SK-N-MC (cell line): ENCODE measurements at places on chromosomes 3 and 15.

DNA sequence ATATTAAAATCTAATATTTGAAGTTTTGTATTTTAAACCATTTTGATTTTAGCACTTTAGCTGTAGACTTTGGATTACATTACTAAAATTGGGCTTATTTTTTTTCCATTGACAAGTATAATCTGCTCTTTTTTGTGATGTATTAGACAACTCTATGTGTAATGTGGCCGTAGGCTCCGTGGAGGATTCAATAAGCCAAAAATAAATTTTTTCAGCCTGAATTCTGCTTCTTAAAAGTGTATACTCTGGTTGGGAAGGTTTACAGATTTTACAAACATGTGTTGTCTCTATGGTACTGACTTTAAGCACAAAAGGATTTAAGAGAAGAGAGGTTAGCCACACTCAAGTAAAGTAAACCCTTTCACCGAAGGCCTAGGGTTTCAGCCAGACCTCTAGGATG lies 110.8 kb downstream of the PLCL2 start:
- no peak for DNase-seq

DNA sequence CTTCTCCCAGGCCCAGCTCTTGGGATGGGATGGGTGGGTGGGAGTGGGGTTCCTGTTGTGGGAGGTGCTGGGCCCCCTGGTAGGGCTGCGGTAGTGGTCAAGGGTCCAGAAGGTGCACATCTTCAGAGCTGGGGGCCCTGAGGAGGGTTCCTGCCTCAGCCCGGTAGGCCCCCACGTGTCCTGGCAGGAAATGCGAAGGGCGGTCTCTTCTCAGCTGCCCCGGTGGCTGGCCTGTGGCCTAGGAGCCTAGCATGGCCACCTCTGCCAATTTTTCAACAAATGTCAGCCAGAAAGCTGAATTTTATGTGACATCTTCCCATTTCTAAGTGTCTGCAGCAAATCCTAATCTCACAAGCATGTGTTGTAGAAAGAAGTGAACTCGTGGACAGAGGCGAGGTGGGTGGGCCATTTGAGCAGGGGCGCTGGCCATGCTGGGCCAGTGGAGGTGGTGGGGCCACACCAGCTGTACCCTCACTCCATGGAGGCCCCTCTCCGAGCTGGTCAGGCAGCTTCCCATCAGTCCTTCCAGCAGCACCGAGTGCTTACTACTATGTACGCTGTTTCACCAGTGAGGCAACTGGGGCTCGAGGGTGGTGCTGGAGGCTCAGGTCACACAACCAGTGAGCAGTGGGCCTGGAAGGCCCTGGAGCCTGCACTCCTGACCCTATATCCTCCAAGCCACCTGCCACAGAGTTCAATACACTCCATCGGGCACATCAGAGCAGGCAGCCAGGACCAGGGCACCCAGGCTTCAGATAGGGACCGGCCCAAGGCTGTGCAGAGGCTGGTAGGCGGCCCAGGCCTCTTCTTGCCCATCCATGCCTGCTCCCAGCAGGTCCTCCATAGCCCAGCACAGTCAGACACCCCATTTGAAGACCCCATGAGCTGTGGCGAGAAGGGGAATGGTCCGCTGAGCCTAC lies 23.2 kb downstream of the FBLN2 start:
- no peak for DNase-seq

DNA sequence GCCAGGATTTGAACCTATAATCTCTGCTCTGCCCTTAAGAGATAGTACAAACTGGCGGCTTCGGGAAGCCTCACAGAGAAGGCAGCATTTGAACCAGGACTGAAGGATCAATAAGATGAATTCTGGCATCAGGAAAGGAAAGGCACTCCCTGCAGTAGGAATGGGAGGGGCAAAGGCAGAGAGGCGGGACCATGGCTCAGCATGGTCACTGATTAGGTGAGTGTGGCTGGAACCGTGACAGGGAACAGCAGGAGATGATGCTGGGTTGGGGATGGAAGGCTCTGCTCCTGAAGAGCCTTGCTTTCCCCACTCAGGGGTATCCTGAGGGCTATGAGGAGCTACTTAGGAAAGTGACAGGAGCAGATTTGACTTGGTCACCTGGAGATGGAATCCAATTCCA lies 158.5 kb downstream of the FEZF2 start:
- DNase-seq = no peak

DNA sequence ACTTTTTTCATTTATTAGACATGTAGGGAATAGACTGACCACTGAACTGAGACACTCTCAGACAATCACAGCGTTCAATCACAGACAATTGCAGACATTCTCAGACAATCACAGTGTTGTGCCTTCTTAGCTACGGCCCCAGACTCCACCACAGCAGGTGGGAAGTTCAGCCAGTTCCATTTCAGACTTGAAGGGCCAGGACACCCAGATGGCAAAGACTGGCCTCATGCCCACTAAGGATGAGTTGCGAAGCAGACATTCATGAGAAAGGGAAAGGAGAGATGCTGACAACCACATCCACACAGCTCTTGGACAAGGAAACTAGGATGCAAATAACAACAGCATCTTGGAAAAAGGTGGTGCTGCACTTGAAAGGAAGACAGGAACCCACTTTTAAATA lies 21.9 kb upstream of the ALDH1L1 start:
- DNase-seq = no peak

DNA sequence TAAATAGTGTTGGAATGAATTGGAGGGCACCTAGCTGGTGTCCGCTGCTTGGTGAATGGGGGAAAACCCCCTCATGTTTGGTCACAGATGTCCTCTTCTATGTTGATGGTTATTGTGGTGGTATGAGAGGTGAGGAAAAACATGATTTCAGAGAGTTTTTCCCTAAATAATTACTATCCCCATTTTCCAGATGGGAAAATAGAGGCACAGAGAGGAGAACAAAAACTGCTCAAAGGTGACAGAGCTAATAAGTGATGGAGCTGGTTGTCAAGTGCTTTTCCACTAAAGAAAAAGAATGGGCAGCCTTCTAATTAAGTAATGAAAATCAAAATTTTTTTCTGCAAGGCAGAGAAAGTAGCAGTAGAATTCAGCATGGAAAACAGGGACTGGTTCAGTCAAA lies 30.2 kb upstream of the CFAP161 start:
- DNase-seq = no peak

DNA sequence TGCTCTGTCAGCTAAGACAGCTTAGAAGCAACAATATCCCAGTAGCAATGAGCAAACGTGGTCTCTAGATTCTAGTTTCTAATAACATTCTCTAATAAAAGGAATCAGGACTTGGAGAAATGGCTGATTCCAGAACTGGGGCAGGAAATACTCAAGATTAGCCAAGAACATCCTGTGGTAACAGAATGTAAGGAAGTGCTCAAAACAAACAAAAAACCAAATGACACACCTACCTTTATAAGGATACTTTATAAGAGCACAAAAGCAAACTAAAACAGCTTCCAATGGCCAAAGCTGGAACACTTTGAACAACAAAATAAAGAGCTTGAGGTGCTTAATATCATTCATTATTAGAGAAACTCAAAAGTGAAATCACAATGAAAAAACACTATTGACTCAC lies 33.1 kb upstream of the EIF5A2 start:
- no peak for DNase-seq

DNA sequence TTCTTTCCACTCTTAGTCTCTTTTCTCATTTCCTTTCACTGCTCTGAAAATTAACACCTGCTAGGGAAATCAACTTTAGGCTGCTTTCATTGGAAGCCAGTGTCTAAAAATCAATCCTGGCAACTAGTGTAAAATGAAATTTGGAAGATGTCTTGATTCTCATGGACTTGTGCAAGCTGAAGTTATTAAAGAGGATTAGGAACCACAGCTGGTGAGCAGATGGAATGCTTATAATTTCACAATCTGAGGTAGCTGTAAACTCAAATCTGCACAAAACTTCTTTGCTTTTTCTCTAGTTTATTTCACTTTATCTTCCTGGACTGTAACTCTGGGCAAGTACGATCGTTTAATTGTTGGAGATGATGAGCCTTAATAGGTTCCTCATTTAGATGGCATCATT lies 175.6 kb downstream of the GHSR start:
- DNase-seq = peak; percentile 34

GRCh38 chr3:121481106-121481880 lies 64.5 kb downstream of the POLQ start:
- no peak for DNase-seq

DNA sequence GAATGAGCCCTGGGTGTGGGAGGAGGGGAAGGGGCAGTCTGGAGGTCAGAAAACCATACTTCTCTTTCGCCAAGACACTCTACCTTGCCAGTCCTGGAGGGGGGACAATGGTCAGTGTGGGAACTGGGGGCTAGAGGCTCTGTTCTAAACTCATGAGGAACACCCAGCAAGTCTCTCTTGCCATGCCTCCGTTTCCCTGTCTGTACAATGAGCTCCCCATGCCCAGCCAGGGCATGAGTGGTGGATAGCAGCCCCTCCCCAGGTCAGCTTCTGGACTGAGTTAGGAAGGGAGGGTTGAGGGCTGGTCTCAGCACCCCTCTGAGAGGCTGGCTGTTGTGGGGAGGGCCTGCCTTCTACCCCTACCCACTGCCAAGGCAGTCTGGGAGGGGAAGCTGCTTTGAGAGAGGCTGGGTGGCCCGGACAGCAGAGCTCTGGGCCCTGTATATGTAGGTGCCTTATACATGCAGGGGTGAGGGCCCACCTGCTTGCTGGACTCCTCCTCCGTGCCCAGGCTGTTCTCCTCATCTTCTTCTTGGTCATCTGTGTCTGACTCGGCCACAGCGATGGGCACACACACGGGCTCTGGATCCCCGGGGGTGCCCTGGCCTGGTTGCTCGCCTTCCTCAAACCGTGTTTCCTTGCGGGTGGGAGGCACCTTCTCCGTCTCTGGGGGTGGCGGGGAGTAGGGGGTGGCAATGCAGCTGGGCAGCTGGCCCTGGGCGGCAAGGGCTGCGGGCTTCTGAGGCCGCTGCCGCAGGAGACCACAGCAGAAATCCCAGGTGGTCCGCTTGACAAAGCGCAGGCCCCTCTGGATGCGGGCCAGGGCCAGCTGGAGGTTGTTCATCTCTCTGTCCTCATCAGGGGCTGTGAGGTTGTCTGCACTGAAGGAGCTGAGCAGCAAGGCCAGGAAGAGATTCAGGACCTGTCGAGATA lies 68.8 kb downstream of the SCN5A start:
- DNase-seq = no peak

GRCh38 chr15:68315495-68316031 lies 38.0 kb downstream of the FEM1B start:
- DNase-seq = no peak

- no peak for DNase-seq
Measured at GRCh38 chr3:94285872-94286271, 223.0 kb downstream of the NSUN3 start.

- DNase-seq = no peak
Measured at GRCh38 chr3:105791131-105791530, 77.7 kb downstream of the CBLB start.

GRCh38 chr15:64480891-64481290 lies 20.5 kb downstream of the ZNF609 start:
- no peak for DNase-seq

GRCh38 chr3:143697975-143698374 lies 150.3 kb downstream of the SLC9A9 start:
- no peak for DNase-seq

GRCh38 chr3:73214846-73215245 lies 153.4 kb downstream of the EBLN2 start:
- no peak for DNase-seq
